GM12892 (cell line): ENCODE measurements at places on chromosomes 11 and 22.

DNA sequence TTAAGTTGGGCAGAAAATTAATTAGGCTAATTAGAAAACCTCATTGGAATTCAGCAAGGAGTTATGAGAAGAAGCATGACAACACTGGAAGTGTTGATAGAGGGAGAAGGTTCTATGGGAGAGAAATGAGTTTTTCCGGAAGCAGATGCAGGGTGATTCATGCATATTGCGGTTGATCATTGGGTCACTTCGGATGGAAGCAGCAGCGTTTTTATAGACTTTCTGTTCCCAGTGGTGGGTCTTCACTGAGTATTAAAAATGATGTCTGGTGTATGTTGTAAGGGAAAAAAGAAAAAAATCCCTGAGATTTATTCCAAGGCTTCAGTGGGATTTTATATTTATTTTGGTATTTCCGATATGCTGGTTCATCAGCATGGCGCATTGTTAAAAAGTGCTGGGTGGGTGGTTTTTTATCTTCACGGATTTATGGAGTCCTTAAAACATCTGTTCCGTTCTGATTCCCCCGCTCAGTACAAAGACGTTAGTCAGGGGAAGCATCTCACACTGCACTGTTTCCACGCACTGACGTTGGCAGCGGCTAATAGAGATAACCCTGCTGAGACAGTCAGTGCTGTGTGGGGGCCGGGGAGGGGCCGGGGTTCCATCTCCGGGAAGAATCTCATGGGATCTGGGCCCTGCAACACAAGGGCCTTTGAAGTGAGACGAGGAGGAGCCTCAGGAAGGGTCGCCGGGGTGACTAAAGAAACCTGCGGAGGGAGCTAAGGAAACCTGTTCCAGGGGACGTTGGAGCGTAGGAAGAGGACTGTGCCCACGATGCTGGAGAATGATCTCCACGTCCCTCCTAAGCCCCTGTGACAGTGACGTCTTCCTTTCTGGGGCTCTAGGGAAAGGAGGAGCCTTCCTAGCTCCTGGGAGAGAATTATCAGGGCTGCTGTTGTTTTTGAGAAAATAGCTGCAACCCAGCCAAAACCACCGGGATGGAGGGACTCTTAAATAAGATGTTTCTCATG, 390.0 kb downstream of the NTM start:
- DNase-seq: no peak

DNA sequence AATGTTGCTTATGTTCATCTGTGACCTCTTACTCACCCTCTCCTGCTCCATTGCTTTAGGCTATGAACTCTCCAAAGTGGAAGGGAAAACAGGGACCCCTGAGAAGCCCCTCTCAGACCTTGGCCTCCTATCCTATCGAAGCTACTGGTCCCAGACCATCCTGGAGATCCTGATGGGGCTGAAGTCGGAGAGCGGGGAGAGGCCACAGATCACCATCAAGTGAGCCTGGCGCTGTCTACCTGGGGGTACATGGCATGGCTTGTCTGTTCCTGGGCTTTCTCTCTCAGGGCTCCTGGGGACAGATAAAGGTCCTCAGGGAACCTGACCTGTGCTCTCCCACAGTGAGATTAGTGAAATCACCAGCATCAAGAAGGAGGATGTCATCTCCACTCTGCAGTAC, 2.1 kb downstream of the RNASEH2C start:
- DNase-seq: no peak

DNA sequence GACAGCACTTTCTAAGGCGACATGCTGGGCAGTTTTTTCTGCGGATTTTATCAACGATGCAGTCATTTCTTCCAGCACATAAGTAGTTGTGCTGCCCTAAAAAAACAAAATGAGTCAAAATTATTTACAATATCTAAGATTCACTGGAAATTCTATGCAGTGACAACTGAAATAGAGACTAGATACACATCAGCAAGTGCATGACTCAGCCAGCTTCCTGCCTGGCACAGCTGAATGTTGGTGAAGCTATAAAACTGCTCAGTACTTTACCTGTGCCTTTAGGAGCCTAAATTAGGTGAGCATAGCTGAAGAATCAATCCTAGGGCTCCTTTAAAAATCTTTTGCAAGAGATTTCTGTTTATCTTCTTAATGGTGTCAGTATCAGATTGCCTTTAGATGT, 37.8 kb downstream of the PGR start:
- DNase-seq: no peak

- DNase-seq: no peak
These were observed 12.0 kb downstream of the FAM111A start for GRCh38 chr11:59154610-59155009.

DNA sequence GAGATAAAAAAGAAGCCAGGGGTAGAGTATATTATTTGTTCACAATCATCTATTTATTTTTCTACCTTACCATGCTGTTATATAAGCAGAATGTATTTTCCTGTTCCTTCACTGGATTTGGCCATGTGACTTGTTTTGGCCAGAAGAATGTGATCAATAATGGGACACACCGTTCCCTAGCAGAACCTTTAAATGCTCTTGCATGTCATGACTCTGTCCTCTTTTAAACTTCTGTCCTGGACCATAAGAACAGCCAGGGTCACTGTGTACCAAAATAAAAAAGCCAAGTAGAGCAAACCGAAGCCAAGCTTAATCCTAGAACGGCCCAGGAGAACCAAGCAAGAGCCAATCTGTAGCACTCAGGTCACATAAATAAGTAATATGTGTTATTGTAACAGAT, 1682.4 kb downstream of the LRRC4C start:
- DNase-seq: no peak

GRCh38 chr11:84626256-84626655, 1000.9 kb downstream of the DLG2 start:
- DNase-seq: no peak

DNA sequence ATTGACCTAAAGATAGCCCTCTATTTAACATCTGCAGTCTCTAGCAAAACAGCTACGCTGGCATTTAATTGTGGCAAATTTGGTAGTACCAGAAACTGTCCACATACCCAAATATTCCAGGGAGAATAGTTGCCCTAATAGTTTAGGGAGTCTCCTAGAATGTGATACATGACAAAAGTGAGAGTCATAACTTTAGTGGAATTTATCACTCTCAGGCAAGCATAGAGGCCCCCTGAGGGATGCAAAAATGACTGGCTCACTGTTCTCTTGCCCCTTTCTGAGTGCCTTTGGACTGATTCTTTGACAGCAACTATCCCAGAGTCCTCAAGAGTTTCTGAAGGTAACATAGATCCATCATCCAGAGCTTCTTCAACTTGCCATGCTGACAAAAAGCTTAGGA, 2.3 kb upstream of the OR51B4 start:
- no peak for DNase-seq

DNA sequence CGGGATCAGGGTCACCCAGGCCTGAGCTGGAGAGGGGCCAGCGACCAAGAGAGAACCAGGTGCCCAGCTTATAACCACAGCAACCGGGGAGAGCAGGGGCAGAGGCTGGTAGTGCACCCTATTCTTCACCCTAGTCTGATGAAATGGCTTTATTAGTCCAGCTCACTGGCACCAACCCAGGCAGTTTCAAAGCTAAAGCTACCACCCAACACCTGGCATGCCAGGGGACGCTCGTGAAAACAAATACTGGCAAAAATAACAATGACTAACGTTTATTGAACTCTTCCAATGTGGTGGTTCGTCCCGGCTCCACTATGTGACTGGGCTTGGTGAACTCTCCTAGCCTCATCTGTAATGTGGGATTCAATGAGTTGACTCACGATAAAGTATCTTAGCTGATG, 30.6 kb downstream of the SCGB1A1 start:
- no peak for DNase-seq

DNA sequence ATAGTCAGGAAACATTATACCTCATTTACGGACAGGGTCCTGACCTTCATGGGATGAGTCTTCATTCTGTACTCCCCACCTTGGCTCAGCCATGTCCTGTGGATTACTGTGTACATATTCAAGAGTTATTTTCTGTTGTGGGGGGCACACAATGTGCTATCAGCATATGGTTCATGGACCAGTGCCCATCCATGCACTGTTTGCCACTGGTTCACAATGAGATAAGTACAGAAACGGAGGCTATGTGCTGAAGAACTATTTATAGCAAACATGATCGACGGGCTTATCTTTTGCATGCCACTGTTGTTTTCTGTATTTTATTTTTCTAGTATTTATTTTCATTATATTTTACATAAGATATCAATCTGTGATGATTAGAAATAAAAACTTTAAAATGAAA, 56.4 kb upstream of the CCDC89 start:
- no peak for DNase-seq

DNA sequence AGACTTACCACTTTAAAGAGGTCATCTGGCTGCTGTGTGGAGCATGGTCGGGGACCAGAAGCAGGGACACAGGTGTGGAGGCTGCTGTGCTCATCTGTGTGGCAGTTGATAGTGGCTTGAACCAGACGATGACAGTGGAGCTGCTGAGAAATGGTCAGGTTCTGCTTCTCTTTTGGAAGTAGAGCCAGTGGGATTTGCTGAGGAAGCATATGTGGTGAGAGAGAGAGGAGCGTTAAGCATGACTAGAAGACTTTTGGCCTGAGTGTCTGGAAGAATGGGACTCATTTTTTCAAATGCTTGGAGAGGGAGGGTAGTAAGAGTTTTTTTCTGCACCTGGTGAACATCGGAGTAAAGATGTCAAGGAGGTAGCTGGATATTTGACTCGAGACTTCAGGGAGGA, 12.5 kb upstream of the SREBF2 start:
- DNase-seq: no peak

DNA sequence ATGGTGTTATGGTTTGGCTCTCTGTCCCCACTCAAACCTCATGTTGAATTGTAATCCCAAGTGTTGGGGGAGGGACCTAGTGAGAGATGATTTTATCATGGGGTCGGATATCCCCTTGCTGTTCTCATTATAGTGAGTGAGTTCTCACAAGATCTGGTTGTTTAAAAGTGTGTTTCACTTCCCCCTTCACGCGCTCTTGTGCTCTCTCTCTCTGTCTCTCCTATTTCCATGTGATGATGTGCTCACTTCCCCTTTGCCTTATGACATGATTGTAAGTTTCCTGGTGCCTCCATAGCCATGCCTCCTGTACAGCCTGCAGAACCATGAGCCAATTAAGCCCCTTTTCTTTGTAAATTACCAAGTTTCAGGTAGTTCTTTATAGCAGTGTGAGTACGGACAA, 765.1 kb downstream of the KCNA4 start:
- no peak for DNase-seq
